ENCODE measurements at places on chromosomes 12 and 14.

GRCh38 chr14:23344481-23344880 lies 8.2 kb downstream of the SLC22A17 start:
- peak; percentile 58 for DNase-seq

DNA sequence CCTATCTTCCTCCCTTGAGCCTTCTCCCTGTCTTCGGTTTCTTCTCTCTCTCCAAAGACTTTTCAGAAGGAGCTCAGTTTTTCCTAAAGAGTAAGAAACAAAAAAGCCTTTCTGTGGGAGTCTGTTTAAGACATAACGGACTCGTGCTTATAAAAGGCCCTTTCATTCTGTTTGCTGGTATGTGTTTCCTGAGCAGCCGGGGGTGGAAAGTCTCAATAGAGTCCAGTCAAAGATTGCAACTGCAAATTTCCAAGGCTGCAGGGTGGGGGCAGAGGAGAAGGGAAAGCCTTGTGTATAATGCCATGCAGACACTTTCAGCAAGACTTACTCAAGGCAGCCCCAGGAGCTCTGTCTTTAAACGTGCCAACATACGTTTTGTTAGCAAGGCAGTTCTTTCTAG lies 62.2 kb downstream of the GNG2 start:
- DNase-seq: no peak

DNA sequence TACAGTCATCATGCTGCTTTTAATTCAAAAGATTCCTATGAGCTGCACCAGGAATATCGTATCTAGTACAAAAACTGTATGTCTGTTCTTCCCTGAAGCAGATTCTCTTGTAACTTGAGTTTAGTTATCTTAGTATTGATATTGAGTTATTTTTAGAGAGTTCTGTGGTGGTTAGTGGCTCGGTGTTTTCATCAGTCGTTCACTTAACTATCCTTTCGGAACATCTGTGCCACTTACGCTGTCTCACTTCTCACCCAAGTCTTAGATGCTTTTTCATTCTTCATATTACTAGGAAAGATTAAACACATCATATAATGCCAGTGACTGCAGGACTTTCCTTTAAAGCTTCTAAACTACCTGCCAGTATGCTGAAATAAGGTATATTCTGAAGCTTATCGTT lies 251.0 kb downstream of the FBXL14 start:
- no peak for DNase-seq

DNA sequence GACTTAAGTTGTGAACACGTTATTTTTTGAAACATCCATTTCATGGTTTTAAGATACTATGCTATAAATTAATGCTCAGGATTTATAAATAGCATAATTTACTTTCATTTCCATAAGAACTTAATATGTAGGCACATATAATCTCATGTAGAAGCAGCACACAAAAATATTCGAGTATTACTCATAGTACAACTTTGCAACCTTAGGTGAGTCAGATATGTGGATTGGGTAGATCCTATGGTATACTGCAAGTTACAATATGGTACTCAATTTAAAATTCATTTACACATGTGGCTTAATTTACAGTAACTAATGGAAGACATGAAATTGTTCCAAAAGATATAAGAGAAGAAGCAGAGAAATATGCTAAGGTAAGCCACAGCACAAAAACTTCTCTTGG lies 26.0 kb downstream of the PSMA3 start:
- DNase-seq: no peak

GRCh38 chr14:102907980-102908730 lies 14.3 kb upstream of the AMN start:
- peak; percentile 85 for DNase-seq

DNA sequence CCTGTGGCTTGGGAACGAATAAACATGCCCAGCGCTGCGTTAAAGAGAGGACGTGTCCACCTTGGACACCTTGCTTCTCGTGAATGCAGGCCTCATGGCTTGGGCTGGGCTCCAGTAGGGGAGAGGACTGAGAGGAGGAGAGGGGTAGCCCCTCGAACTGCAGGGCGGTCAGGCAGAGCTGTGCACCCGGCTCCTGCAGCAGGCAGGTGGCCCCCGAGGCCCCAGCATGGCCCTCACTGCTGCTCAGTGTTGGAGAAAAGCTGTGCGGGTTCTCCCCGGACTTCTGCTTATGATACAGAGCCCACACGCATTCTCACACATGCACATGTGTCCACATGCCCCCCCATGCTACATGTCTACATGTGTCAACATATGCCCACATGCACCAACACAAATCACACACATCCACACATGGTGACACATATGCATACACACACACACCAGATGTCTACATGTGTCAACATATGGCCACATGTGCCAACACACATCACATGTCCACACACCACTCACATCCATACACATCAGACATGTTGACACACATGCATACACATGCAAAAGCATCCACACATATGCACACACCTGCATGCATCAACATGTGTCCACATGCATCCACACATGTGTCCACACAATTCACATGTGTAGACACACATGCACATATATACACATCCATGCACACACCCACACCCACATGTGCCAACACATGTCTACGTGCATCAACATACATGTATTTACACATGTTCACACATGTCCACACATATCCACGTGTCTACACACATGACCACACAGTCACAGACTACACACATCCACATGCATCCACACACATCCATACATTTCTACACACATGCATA lies 3.0 kb downstream of the ADGRD1 start:
- no peak for DNase-seq

GRCh38 chr12:89873745-89874144 lies 165.1 kb upstream of the ATP2B1 start:
- DNase-seq: no peak

DNA sequence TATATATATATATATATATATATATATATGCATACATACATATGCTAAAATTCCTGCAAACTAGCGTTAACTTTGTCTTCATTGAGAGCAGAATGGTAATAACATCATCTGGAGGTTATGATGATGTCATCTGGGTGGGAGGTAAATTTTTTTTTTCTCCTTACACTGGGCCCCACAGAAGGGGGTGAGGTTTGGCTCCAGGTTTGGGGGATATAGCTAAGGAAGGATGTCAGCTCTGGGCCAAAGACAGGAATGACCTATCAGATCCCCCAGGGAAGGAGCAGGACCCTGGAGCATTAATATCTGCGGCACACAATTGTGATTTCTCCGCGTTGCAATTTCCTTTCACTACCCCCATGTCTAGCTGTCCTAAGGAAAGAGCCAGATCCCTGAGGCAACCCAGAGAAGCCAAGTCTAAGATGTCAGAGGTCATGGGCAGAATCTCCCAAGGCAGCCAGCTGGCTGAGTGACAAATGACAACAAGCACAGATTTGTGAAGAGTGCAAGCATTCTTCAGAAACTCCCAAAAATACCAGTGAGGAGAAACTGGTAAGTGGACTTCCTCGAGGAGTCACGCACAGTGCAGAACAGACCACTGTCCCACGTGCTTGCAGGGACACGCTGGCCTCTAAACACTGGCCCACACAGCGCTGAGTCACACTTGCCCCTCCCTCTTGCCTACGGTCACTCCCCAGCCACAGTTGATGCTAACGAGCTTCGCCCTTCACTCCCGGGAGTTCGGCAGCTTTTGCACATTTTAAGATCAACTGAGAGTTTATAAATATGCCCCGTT lies 9.9 kb downstream of the UBC start:
- peak; percentile 97 for DNase-seq

DNA sequence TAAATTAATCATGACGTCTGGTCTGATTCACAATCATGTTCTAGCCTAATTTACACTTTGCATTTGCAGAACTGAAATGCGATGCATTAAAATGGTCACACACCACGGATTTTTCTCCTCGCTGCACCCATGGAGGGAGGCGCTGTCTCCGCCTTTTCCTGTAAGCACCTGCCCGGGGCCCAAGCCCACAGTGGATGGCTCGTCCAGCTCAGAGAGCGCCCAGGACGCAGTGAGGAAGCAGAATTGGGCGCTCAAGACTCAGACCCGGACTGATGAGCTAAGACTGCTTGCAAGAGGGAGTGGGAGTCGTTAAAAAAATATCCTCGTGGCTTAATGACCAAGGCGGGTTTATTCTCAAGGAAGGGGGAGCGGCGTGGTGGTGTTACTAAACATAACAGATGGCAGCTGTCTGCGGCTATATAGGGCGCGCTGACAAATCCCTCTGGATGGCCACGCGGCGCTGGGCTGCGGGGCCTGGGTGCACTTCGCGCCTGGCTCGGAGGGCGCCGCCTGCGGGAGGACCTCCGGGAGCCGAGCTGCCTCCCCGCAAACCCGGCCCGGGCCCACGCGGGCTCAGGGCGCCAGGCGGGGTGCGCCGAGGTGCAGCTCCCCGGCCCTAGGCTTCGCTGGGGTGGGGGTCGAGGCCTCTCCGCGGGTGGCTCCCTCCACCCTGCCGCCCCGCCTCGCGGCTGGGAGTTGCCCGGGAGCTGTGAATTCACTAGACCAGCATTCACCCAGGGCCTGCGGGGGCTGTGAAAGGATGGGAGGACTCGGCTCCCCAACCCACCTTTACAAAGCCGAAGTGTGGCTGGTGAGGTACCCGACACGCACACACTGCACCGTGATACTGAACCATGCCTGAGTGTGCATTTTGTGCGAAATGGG lies 78.7 kb downstream of the PPM1A start:
- DNase-seq: no peak

GRCh38 chr12:94333396-94333795 lies 126.3 kb downstream of the CEP83 start:
- no peak for DNase-seq

- DNase-seq: no peak
These were observed 36.3 kb upstream of the SLC2A13 start for GRCh38 chr12:40142001-40142744.

DNA sequence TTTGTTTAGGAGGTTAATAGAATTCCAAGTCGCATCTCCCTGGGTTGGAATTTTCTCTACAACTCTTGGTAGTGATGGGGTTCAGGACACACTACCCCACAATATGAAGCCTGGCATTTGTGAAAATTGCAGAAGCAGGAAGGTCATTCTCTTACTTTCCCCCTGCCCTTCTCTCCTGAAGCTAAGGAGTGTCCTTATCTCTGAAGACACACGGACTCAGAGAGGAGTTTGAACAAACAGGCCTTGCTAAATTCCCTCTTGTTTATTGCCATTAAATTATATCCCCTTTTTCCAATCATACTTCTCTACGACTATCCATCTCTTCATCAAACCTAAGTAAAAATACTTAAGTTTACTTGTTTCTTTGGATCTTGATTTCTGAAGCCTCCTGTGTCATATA lies 443.0 kb downstream of the RAD51B start:
- DNase-seq: no peak

GRCh38 chr14:26992403-26993115 lies 394.7 kb upstream of the NOVA1 start:
- no peak for DNase-seq

DNA sequence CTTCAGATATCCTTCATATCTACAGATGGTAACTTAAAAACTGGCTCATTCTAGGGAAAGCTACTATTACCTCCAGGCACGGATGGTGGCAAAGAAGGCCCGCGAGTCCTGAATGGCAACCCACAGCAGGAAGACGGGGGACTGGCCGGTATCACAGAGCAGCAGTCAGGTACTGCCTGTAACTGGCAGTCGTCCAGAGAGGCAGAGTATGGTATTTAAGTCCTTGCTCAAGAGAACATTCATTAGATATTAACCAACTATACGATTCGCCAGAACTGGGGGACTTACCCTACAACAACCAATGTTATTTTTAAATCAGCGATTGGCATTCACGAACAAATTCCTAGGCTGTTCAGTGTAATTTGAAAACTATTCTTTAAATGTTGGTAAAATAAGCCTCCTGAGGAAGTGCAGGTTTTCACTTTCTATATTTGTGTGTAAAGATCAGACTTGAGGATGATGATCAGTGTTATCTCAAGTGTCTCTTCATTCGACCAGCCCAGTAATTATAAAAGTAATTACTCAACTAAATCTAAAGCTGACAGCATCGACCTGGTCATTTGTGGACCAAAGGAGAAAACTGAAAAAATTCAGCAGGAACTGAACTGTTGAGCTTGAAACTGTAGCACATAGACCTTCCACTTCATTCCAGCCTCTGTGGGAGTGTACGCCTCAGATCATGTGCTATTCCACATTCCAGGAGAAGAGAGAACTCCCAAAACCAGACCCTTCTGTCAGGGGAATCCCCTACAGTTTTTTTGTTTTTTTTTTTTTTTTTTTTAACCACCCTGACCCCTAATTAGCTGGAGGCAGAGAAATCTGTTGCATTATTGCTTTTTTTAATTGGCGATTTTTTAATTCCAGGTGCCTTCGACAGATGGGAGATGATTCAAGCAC lies 75.6 kb downstream of the ESR2 start:
- no peak for DNase-seq

DNA sequence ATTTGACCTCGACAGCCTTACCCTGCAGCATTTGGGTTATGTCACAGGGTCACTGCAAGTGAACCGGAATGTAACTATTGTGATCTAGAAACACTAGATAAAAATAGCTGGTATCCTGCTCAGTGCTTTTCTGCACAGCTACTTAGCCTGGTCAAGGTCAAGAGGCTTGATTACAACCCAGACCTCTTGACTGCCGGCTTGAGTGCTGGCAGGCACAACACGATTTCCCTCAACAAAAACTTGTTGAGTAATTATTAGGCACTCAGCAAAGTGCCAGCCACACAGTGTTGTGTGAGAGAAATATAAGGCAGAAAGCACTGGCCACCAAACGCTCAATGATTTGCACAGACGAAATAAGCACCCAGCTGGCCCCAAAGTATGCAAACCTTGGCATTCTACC lies 156.7 kb downstream of the NUAK1 start:
- no peak for DNase-seq

GRCh38 chr14:61470261-61470960 lies 149.0 kb downstream of the PRKCH start:
- no peak for DNase-seq

- DNase-seq: no peak
These were observed at the start of gene ARHGEF40 for GRCh38 chr14:21070083-21070609. Gene ARHGEF40 (plus strand): TSS chr14:21070304. CDS start chr14:21070397, 93 bp downstream.

DNA sequence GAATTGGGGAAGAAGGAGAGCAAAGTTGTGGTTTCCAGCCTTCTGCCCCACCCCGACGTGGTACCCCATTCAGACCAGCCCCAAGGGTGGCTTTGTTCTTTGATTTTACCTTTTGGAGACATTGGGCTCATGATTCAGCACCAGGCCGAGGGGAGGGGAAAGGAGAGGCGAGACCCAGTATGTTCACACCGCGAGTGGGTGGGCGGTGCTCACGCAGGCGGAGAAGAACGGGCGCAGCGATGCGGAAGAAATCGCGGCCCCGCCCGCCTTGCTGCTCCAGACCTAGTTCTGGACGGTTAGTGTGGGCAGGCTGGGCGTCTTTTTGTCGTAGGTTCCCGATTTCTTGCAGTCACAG lies 963 bp downstream of the ATL1 start:
- peak; percentile 78 for DNase-seq

- no peak for DNase-seq
These were observed 57.1 kb downstream of the MARK3 start for GRCh38 chr14:103442288-103442687.

DNA sequence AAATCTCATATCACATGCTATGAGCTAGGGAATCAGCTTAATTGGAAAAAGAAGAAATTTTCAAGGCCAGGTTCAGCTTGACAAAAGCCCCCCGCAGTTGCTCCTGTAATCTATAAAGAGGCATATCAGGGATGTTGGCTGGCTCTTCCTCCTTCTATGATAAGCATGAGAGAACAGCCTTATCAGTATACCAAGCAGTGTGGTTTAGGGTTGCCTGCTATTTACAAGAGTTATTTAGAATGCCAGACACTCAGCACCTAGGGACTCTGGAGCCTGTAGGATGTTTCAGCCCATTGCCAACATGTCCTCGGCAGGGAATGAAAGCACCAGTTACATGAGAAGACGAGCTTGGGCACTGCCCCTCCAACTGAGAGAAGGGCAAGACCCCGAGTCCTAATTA lies 89.5 kb upstream of the TMPO start:
- DNase-seq: no peak

GRCh38 chr12:119672194-119672593 lies 4.3 kb downstream of the PRKAB1 start:
- no peak for DNase-seq
